ENCODE measurements at places on chromosomes 12 and 14. TPM values are rescaled to one million over a fixed set of nuclear protein-coding genes. Genes with fewer than 3 reads are reported as not detected.

GRCh38 chr14:53951627-53952303 lies 4.9 kb downstream of the BMP4 start:
- DNase-seq = no peak
- peaks cover 15% of the 10 kb centered on the region for H3K27me3 ChIP-seq
- H3K4me3 ChIP-seq = peak overlapping the region; percentile 57
- H3K36me3 ChIP-seq = peaks cover 35% of the 10 kb centered on the region
- peak overlapping the region; percentile 77 for H3K27ac ChIP-seq

GRCh38 chr14:81681541-81681940 lies 147.9 kb upstream of the SEL1L start:
- DNase-seq = no peak
- no peaks in the 10 kb centered on the region for H3K27me3 ChIP-seq
- no peak overlapping the region for H3K27ac ChIP-seq
- no peaks in the 10 kb centered on the region for H3K4me1 ChIP-seq
- no peaks in the 10 kb centered on the region for H3K36me3 ChIP-seq

DNA sequence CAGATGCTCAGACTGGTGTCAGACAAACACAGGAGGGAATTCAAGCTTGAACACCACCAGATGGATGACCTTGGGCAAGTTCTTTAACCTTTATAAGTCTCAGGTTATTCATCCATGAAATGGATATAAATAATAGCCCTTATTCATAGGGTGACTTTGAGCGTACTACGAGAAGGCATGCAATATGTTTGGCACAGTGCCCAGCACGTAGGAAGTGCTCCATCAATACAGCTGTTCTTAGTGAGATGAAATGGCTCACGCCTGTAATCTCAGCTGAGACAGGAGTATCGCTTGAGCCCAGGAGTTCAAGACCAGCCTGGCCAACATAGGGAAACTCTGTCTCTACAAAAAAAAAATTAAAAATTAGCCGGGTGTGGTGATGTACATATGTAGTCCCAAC lies 84.8 kb upstream of the FICD start:
- no peak overlapping the region for H3K27ac ChIP-seq
- H3K4me3 ChIP-seq = no peak overlapping the region
- H3K27me3 ChIP-seq = no peaks in the 10 kb centered on the region
- no peaks in the 10 kb centered on the region for H3K36me3 ChIP-seq
- peak; percentile 8 for DNase-seq

GLS2 gene
- total RNA-seq = under 0.01 TPM

CLEC4D gene
- not detected for total RNA-seq

Data from IMR-90 (cell line).